Panc1 (cell line): ENCODE measurements at places on chromosomes 6 and 20.

- no peak for DNase-seq
These were observed 102.0 kb downstream of the ANKS1A start for GRCh38 chr6:34990971-34991560.

DNA sequence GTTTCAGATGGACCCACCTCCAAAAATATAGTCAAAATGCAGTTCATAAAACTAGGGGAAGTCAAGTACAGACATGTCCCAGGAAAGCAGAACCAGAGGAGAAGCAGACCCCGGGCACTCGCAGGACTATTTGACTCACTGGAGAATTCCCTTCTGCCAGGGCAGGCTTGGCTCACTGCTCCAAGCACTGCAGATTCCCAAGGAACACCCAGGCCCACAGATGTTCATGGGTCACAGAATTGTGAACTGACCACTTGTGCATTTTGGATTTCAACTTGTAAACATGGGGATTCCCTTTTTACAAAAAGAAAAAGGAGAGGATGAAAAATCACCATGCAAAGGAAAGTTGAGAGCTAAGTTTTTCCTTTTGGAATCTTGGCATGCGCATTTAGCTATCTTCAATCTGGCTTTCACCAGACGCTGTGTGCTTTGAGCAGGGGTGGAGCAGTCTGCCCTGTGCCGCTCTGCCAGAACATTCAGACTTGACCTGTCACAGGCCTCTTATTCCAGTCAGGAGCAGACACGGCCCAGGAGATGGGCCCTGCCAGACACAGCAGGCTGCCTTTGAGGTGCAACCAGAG, 237.5 kb upstream of the TAB2 start:
- no peak for DNase-seq

DNA sequence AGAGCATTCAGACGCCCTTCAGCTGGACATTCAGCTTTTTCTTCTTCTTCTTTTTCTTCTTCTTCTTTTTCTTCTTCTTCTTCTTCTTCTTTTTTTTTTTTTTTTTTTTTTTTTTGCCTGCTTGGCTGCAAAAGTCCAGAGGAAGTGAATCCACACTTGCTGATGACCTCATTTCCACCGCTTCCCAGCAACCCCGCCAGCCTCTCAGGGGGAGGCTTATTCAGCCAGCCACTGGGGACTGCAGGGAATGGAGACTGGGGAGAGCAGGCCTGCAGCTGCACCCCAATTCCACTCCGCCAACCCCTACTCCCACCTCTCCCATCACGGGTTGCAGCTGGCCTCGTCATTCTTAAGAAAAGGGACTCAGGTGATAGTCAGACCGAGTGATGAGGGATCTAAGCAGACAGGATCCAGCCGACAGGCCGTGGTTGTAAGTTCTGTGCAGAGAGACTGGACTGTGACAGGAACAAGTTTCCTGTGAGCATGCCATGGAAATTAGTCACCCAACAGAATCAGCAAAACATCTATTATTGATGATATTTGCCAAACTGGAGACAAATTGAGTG, 59.0 kb upstream of the QKI start:
- no peak for DNase-seq

DNA sequence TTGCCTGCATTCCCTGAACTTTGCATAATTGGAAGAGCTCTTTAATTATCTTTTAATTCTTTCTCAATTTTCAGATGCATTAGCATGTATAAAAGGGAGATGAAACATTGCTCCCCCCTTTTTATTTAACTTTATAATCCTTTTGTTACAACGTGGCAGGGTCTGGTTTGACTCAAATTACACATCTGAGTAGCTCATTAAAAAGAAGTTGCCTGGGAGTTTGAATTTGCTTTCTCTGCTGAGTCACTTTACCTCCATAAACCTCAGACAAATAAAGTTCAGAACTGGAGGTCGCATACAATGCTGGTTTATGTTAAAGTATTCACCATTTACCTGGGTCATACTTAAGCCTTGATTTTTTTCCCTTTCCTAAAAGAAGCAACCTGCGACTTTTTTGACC, 495.2 kb downstream of the PREX1 start:
- no peak for DNase-seq

- no peak for DNase-seq
These were observed 108.9 kb upstream of the EMILIN3 start for GRCh38 chr20:41475503-41475902.

- DNase-seq, result no peak
These were observed 10.9 kb upstream of the ATRN start for GRCh38 chr20:3459881-3460307.

DNA sequence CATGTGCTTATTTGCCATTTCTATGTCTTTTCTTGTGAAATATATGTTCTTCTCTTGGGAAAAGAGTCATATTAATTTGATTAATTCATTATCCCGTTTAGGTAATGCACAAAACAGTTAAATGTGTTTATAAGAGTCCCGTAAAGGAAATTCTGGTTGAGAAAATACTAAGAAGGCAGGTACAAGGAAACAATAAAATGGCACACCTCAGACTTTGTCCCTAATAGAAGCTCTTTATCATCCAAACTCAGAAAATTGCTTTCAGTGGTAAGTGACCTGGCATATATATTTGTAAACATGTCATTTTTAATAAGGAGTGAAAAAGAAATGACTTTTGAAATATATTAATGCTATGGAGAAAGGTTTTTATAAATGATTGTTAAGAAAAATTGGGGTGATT, 540.5 kb upstream of the CITED2 start:
- no peak for DNase-seq
